ENCODE measurements at places on chromosomes 6 and 20.

GRCh38 chr6:13725570-13725969 is 13.9 kb upstream of the RANBP9 start:
- no peak for DNase-seq

DNA sequence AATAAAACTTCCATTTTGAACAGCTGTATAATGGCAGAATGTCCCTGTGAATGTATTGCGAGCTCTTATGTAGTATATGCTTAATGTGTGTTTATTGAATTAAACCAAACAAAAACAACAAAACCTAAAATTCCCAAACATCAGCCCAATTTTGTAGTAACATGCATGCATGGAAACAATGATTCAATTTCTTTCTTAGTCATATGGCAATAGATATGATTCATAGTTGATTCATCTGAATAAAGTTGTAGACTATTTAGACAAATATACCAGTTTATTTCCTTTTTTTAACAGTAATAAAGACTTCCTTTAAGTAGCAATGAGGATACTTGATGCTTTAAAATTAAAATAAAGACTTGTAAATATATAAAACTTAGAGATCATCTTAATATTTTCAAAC is 670.6 kb downstream of the CD109 start:
- DNase-seq, result no peak

GRCh38 chr6:53446151-53446550 is 97.4 kb upstream of the ELOVL5 start:
- DNase-seq, result no peak

DNA sequence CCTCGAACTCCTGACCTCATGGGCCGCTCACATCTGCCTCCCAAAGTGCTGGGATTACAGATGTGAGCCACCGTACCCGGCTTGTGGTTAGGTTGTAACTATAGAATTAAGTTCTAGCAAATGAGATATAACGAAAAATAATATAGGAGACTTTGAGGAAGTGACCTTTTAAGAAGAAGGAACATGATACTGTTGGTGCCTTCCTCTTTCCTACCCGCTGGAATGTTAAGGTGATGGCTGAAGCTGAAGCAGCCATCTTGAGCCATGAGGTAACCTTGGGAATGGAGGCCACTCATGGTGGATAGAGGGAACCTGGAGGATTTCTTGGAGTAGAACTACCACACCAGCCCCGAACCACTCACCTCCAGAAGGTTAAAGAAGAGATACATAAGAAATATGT is 48.1 kb upstream of the MDGA1 start:
- no peak for DNase-seq

DNA sequence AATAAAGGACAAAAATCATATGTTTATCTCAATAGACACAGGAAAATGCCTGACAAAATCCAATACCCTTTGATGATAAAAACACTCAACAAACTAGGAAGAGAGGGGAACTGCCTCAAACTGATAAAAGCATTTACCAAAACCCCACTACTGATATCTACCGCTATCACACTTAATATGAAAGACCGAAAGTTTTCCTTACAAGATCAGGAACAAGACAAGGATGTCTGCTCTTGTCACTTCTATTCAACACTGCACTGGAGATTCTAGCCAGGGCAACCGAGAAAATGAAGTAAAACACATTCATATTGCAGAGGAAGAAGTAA is 25.1 kb downstream of the GZF1 start:
- DNase-seq, result no peak

- no peak for DNase-seq
Observed at GRCh38 chr6:93366506-93366905, 52.9 kb downstream of the EPHA7 start.

Data from caudate nucleus (tissue), 63 donors.